ENCODE measurements at places on chromosomes 7 and 10.

DNA sequence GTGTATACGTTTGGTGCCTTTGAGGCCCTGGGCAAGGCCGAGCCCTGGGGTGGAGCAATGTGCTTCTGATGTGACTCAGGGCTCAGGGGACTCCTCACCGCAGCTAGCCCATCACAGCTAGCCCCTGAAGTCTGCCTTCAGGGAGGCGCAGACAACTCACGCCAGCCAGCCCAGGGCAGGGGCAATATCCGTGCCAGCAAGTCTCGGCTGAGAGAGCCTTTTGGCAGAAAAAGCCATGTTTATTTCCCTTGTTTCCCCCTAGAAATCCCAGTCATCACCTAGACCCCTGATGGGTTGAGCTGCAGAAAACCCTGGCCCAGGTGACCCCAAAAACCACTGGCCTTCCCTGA lies 90.4 kb downstream of the CHST15 start:
- DNase-seq = no peak

DNA sequence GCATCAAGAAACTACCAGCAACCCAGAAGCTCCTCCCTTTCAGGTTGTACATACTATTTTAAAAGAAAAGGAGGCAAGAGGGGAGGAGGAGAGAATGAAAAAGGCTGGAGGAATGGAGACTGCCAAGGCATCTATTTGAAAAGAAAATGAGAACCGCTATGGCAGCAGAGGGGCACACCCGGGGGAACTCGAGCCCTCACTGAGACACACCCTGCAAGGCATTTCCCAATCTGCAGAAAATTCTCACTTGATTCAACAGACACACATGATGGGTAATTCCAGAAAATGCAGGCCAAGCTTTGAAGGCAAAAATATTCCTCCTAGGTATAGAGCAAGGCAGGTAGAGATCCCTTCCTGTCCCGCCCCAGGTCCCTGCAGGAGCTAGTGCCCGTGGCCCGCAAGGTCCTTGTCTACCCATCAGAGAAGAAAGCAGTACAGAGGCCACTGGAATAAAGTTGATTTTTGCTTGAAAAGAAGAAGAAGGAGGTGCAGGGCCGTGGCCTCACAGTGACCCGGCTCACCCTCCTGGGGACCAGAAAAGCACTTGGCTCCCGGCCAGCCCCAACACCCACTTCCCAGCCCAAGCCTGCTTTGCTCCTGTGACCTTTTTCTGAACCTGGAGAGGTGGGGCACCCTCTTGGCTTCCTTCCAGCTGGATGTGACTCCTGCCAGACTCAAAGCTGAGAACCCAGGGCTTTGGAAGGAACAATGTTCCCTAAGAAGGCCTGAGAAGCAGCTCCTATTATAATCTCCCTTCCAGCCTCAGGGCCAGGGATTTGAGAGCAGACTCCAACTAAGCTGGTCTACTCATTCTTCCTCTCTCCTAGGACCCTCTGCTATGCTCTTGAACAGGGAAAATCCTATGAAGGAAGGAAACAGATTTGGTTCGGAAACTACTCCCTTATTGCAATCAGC lies 6.2 kb upstream of the PIK3CG start:
- no peak for DNase-seq

DNA sequence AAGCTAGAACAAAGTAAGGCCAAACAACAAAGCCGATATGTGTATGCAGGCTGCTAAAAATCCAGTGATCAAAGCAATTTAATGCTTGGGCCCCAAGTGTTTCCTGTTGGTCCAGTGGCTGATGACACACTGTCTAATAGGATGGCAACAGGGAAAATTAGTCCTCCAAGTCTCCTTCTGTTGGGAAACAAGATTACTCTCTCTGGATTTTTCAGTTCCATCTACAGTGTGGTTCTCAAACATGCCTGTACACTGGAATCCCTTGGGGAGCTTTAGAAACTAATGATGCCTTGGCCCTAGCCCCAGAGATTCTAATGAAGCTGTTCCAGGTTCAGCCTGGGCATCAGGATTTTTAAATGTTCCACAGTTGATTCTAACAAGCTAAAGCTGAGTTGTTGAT lies 198.7 kb downstream of the AHR start:
- DNase-seq = no peak

- no peak for DNase-seq
Observed at GRCh38 chr10:79585870-79586527, 24.7 kb upstream of the SFTPA1 start.

GRCh38 chr7:33423646-33424020 lies 294.3 kb downstream of the BBS9 start:
- DNase-seq = no peak

- DNase-seq = no peak
Observed at GRCh38 chr7:41449286-41449685, 253.6 kb downstream of the INHBA start.

DNA sequence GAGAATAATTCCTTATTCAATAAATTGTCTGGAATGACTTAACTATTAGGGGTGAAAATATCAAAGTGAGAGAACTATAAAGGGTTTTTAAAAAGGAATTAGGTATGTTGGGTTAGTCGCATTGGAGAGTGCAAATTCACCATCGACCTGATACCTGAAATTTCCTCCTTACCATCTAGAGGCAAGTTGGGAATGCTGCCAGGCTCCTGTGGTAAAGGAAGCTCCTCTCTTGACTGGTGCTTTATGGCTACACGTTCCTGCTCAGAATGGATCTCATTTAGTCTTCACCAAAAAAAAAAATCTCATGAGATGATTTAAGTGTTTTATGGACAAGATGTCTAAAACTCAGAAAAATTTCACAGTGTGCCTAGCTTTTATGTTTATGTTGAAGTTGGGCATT lies 129.8 kb downstream of the EGFR start:
- DNase-seq = no peak

- DNase-seq = peak; percentile 86
Observed at GRCh38 chr7:108146070-108146842, 16.1 kb upstream of the LAMB4 start.

- DNase-seq = no peak
Observed at GRCh38 chr10:71039551-71039950, 151.2 kb upstream of the PCBD1 start.

DNA sequence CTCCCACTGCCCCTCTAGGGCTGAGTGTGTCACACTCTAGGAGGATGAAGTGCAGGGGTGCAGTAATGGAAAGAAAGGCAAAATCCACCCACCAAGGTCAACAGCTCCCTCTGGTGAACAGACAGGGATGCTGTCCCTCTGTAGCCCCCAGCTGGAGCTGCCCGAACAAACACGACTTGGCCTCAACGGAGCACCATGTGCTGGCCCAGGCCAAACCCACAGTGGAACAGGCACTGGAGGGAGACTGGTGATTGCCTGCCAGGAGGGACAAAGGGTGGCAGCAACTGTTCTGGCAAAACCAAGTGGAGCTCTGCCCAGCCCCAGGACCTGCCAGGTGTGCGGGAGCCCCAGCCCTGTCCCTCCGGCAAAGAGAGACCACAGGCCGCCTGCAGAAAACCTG lies 20.7 kb downstream of the PDIA4 start:
- DNase-seq = no peak

- no peak for DNase-seq
Observed at GRCh38 chr7:155310425-155311114, 12.9 kb downstream of the INSIG1 start.

DNA sequence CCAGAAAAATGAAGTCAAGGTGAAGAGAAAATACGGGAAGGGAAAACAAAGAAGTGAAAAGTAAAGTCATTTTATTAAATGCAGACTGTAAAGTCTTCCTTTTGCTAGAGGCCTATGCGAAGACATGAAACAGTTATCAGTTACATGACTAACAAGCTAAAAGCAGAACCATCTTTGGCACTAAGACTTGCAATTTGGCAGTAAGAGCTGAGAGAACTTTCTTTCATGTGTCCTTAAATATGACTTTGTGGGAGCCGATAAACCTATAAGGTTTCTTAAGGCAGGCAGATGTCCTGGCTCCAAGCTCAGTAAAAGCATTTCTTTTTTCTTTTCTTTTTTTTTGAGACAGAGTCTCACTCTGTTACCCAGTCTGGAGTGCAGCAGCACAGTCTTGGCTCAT lies 10.4 kb downstream of the ANLN start:
- DNase-seq = peak; percentile 29

DNA sequence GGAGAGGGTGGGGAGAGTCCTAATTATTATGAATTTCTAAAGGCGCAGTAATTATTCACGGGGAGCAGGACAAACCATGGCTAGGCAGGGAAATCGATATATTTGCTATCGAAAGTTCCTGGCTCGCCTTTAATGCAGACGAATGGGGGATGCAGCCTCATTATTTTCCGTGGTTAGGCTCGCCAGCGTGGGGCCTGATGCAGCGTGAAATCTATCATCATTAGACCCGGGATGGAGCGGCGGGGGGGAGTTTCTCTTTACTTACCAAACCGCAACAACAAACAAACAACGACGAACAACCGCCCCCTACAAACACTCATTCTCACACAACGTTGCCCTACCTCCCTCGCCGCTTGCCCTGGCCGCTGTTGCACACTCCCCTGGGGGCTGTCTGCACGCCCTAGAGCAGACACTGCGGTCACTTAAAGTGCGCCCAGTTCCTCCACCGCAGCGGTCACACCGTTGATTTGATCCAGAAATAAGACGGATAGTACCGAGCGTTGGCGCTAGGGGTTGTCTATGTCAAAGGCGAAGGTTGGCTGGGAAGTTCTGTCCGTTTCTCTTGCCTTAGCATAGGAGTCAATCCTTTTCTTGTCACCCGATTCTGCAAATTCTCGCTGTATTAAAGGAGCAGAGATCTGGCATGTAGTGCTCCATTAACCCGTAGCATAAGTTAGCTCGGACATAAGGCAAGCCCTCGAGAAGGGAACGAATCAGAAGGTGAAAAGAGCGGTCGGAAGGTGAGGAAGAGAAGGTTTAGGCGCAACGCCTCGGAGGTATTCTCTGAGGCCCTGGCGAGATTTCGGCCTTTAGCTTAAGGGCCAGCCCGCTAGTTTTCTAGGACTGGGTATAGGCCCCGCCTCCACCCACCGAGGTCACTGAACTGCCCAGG lies 10.4 kb downstream of the NXPH1 start:
- DNase-seq = no peak

- DNase-seq = no peak
Observed at GRCh38 chr10:96857301-96858012, 25.4 kb downstream of the LCOR start.

GRCh38 chr7:158127241-158127640 lies 460.4 kb downstream of the PTPRN2 start:
- no peak for DNase-seq

GRCh38 chr10:71218046-71218650 lies 5.8 kb downstream of the UNC5B start:
- DNase-seq = peak; percentile 74

- DNase-seq = peak; percentile 69
Observed at GRCh38 chr7:13879994-13880686, 109.3 kb downstream of the ETV1 start.
